ENCODE measurements at places on chromosomes 7 and 10. TPM values are rescaled to one million over a fixed set of nuclear protein-coding genes. Genes with fewer than 3 reads are reported as not detected.

Gene THSD7A
- 24.7 TPM for total RNA-seq

Gene OPALIN
- total RNA-seq = not detected

Gene AASS
- total RNA-seq = 62.6 TPM

Gene APBB1IP
- not detected for total RNA-seq

Gene XRCC2
- total RNA-seq = 17.3 TPM

Gene GIMAP5
- total RNA-seq = 8.9 TPM

Gene SLC13A1
- not detected for total RNA-seq

Gene CALML5
- not detected for total RNA-seq

Gene ZNF398
- total RNA-seq = 14.1 TPM

Gene POLD2
- 77.5 TPM for total RNA-seq

Gene HPS6
- 24.2 TPM for total RNA-seq

Gene MET
- 103 TPM for total RNA-seq

Gene MRPS17
- total RNA-seq = 13.1 TPM

Gene LRRD1
- total RNA-seq = 0.07 TPM

Gene LBX1
- not detected for total RNA-seq

Gene ANKRD22
- not detected for total RNA-seq

Gene GIMAP8
- total RNA-seq = 75.3 TPM

Gene PRSS37
- not detected for total RNA-seq

Gene FBXL13
- 1.3 TPM for total RNA-seq

Gene RTKN2
- total RNA-seq = 0.80 TPM

Gene GLI3
- 7.7 TPM for total RNA-seq

Gene RSPH10B2
- not detected for total RNA-seq

Gene MUC12
- total RNA-seq = not detected

Gene LRRC18
- not detected for total RNA-seq

Gene LMTK2
- total RNA-seq = 18.0 TPM

Gene GRID2IP
- not detected for total RNA-seq

Gene MTERF1
- total RNA-seq = 16.5 TPM

Gene SPDYE2B
- not detected for total RNA-seq

Gene PTPN20
- 0.57 TPM for total RNA-seq

Gene GPR15LG
- total RNA-seq = not detected

Gene SFTPA1
- not detected for total RNA-seq

Gene STAG3
- 3.3 TPM for total RNA-seq

Gene HBP1
- 98.7 TPM for total RNA-seq

Gene ICA1
- total RNA-seq = 45.6 TPM

Gene ARHGAP12
- 36.7 TPM for total RNA-seq

Gene AQP1
- total RNA-seq = 4.9 TPM

Gene PAPSS2
- 106 TPM for total RNA-seq

Data from thoracic aorta endothelial cell (primary cell).